Dorsolateral prefrontal cortex (tissue), 122 donors: ENCODE measurements at places on chromosomes 3 and 15.

DNA sequence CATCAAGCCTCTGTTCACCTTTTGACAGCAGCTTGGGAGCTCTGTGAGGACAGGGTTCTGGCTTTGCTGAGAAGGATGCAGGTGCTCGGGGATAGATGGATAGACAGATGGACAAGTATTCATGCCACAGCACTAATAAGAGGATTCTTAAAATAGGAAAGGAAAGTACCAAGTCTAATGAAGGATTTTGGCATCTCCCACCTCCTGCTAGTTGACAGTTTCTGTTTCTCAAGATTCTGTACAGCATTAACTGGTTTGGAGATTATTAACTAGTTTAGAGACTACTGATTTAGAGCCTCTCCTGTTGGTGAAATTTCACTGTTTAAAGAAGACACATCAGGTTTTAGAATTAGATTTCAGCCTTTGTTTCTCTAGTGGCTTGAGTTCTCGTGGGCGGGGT lies 152.3 kb downstream of the CACNA1D start:
- DNase-seq: no peak

DNA sequence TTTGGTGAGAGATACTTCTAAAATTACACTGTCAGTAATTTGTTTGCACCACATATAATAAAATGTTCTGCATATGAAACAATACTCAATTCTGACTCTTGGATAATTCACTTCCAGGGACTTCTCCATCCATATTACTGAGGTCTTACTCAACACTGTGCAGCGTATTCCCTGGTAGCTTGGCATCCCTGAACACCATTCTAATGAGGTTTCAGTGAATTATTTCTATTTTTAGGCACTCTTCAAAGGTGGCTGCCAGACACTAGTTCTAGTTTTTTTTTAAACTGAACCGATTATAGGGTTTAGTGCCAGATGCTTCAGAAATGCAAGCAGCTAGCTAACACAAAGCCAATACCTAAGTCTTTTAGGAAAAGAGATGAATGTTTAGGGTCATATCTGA lies 283.3 kb downstream of the FEZF2 start:
- no peak for DNase-seq

- DNase-seq: no peak
Measured at GRCh38 chr3:171377859-171378258, 82.3 kb downstream of the TNIK start.

GRCh38 chr3:104943974-104944373 lies 422.7 kb upstream of the ALCAM start:
- DNase-seq: no peak

DNA sequence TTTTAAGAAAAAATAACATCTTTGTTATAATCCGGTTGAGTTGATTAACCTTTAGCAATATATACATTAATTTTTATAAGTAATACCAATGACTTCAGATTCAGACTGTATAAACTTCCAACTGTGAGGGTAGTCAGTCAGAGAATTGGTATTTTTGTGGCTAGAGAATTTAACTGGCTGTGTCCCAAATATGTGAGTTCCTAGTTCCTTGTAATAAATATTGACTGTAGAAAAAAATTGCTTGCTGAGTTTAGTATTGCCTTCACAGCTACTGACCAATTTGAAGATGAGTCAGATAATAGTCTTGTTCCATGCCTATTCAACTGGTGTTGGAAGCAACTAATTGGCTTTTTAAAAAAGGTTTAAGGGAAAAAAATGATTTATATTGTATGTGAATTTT lies 210.8 kb downstream of the GAP43 start:
- no peak for DNase-seq

- DNase-seq: no peak
Measured at GRCh38 chr15:46091860-46092450, 457.1 kb downstream of the SQOR start.

DNA sequence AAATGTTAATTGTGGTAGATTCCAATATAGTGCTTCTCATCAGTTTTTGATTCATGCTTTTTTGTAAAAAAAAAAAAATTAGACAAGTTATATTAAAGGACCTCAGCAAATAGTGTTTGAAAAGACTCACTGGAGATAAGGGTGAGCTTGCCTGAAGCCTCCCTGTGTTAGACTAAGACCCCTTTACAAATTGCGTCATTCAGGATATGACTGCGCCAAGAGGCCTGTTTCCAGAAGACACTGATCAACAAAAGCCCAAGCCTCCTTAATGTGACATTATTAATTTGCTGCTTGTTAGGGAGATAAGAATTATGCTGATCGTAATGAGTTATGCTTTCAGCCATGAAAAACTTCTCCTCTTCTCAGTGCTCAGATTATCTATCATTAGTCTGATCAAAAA lies 13.0 kb upstream of the DNAJC13 start:
- no peak for DNase-seq

GRCh38 chr15:51558411-51558810 lies 64.2 kb downstream of the DMXL2 start:
- DNase-seq: no peak
